NCI-H1092 treated with DMSO at 0.1 percent for 48 hours (cell line): ENCODE measurements at places on chromosomes 3 and 15.
A peak's percentile ranks its signal among the peaks of the same experiment; 100 is the strongest.

DNA sequence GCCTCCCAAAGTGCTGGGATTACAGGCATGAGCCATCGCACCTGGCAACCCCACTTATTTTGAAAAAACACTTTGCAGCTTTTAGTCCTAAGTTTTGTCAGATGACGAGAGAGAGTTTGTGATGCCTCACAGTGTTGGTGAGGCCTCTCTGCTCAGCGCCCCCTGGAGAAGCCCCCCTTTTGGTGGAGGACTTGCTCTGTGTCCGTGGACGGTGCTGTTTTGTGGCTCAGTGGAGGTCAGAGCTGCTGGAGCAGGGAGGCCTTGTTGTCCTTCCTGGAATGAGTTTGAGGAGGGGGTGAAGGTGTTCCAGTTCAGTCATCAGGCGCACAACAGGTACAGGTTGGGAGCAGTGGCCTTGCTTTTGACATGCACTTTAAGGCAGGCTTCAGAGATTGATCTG lies 58.0 kb downstream of the PGPEP1L start:
- DNase-seq, result no peak

DNA sequence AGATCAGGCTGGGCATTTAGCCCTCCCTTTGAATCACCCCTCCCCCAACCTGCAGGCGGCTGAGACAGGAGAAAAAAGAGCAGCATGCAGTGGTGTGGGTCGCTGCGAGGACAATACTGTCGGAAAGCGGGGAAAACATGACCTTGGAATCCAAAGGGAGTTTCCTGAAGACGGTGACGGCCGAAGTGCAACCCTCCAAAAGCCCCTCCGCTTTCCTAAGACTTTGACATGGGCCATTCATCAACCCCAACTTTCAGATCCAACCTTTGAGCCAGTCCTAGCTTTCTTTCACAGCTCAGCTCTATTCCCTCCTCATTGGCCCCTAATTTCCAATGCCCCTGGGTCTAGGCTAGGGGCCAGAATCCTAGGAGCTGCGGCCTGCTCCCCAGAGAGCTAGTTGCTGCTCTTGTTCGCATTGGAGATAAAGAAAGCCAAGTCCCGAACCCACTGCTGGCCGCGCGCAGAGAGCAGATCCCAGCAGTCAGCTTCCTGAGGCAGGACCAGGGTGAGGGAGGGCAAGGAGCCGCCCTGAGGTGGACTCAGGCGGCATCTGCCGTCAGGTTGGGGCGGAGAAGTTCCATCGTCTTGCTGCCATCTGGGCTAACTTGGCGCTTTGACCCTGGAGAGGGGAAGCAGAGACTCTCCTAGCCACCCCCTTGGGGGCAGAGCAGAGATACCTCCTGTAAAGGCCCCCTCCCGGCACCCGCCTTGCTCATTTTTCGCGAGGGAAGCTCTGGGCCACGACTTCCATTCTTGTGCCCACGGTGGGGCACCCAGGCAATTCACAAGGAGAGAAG lies 914 bp downstream of the ZIC4 start:
- no peak for DNase-seq

DNA sequence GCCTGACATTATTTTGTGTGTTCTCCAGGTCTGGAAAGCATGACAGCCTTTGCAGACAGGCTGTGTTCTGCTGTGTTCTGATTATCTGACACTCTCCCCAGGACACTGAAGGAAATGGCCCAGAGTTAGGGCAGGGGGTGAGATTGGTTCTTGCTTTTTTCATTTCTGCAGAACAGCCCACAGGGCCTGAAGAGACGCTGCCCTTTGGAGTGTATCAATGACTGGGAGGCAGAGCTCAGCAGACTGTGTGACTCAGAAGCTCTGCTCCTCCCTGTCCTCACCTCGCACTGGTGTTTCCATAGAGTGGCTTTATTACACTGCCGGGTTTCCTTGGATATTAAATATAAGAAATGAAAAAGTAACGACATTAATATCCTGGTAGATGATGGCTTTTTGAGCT lies 523.6 kb downstream of the NTRK3 start:
- no peak for DNase-seq

DNA sequence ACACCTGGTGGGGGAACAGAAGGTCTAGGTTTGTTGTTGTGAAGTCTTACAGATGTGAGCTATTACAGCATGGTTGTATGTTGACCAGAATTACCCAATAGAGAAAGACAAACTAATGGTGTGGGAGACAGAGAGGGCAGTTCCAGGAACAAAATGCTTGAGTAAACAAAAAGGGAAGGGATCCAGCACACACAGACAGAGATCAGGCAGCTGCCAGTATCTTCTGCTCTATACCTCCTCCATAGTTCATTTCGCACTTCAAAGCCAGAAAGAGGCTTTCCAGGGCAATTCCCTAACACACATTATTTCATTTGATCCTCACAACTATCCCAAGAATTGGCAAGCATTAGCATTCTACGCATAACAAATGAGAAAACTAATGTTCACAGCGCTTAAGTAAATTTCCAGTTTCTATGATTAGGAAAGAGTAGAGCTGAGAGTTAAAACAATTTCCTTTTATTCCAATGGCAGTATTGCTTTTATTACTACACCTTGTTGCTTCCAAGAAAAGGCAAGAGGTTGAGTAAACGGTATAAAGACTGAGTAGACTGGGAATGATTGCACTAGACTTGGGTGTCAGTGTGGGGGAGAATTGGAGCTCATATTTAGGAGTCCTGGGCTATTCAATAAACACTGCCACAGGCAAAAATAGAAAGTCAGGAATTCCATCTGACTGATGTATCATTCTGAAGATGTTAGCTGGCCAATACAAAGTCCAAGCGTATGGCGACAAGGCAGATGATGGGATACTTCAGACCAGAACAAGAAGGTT lies 39.7 kb upstream of the ZNF280D start:
- DNase-seq, result peak; percentile 1

- DNase-seq, result peak; percentile 18
These were observed 54.1 kb upstream of the FURIN start for GRCh38 chr15:90814191-90814821.

- DNase-seq, result peak; percentile 8
These were observed 76.1 kb downstream of the FRMD4B start for GRCh38 chr3:69309814-69310213.
